Upper lobe of left lung (tissue), 6 donors: ENCODE measurements at places on chromosomes 1 and 21.

DNA sequence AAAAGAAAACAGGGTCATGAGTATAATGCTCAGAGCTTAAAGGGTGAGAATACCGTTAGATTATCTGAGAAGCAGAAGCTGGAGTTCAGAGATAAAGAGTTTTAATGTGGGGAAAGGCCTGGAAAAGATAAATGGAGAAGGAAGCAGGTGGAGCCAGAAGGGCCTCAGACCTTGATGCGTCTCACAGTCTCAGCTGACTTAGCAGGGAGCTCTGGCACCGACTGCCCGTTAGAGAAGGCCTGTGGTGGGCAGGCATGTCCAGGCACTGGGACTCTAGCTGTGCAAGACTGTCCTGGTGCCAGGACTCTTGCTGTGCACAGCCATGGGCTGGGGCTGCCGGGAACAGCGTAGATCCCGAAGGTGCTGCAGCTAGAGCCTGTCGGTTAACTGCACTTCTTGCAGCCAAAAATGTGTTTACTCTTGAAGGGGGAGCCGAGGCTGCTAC lies 3.8 kb upstream of the SLAMF9 start:
- no peak for DNase-seq

- DNase-seq: no peak
Measured at GRCh38 chr1:21639594-21640041, 29.5 kb downstream of the RAP1GAP start.

DNA sequence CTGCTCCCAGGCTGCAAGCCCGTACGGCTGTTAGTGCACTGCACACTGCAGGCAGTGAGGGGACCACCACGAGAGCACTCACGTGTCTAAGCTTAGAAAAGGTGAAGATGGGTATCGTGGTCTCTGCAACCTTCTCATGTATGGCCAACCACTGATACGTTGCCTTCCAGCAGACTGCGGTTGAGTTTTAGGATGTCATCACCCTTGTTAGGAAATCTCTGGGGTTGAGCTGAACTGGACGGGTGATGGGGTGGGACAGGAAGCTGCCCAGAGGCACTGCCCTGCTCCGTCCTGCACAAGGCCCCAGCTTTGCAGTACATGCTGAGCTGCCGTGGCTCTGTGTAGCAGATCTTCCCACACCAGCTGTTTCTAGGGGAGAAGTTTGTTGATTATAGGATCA lies 43.3 kb downstream of the FAAP20 start:
- peak; percentile 73 for DNase-seq

DNA sequence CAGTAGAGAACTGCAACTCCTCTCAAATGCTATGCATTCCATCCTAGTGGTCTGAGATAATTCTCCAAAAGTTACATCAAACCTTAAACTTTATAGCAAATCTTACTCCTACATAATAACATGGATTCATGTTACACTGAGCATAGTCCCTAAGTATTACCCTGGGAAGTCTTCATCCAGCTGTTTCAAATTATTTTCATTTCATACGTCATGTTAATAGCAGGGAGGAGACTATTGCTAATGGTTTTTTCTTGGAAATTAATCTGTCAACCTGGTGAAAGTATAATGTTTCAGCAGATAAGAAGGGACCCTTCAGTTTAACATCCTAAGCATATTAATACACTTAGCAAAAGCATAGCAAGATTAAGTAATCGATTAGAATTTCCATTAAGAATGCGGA lies 318.1 kb downstream of the USP25 start:
- no peak for DNase-seq

DNA sequence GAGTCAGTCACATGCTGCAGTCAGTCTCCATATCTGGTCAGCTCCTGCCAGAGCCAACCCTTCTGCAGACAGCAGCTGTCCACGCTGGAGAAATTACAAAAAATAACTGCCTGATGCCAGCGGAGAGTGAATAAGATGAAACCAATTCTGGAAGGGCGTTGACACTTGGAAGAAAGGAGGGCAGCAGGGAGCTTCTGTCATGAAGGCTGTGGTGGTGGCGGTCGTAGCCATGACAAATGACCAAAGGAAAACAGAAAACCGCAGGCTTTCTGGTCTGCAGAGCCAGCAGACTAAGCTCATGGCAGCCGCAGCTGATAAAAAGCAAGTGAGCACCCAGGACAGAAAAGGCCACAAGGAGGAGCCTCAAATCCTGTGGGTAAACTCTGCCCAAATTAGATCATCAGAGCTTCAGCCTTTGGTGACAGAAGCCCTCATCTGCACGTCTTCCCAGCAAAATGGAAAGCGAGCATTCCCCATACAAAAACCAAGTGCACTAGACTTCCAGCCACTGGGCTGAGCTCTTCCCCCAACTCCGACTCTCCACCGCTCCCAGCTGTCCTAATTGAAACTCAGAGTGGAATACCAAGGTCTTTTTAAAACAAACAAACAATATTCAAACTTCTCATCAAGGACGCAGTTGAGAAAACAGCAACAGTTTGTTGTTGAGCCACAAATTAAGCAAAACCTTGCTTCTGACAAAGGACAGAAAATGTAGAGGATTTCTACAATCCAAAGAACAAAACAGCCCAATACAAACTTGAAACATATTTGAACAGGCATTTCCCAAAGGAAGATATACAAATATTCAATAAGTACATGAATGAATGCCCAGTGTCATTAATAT lies 28.7 kb downstream of the RSPH1 start:
- DNase-seq: no peak

GRCh38 chr1:202852163-202852904 lies 36.6 kb downstream of the RABIF start:
- DNase-seq: peak; percentile 41

DNA sequence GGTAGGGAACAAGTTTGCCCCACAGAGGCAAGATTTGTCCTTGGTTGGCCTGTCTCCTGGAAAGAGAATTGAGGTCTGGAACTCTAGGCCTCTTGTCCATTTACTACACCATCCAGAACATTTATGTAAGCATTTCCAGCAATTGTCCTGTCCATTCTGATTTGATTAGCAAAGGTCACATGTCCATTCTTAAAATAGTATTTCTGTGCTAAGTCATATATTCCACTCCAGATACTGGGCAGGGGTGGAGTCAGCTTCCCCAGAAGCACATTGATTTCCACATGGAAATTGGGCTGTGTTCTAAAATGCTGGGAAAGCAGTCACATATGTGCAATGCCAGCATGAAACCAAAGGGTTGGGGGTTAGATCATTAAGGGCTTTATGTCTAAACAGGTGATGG lies 21.5 kb upstream of the FMN2 start:
- DNase-seq: no peak
